ENCODE measurements at places on chromosomes 2 and 18.

DNA sequence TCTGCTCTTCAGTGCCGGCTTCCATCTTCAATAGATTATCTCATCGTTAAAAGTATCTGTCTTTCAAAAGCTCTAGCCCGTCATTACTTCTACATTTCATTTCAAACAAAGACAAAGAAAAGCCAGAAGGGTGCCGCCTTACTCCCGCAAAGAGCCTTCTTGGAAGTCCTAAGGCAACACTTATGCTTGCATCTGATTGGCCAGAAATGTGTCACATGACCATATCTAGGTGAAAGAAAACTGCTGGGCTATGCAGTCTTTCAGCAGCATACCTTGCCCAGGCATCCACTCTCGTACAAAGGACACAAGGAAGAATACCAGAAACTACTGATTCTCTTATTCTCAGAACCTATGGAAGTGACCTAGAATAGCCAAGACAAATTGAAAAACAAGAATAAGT is 217.1 kb upstream of the SLC35G4 start:
- no peak for DNase-seq

GRCh38 chr2:159103411-159103810 is 135.0 kb downstream of the TANC1 start:
- no peak for DNase-seq

DNA sequence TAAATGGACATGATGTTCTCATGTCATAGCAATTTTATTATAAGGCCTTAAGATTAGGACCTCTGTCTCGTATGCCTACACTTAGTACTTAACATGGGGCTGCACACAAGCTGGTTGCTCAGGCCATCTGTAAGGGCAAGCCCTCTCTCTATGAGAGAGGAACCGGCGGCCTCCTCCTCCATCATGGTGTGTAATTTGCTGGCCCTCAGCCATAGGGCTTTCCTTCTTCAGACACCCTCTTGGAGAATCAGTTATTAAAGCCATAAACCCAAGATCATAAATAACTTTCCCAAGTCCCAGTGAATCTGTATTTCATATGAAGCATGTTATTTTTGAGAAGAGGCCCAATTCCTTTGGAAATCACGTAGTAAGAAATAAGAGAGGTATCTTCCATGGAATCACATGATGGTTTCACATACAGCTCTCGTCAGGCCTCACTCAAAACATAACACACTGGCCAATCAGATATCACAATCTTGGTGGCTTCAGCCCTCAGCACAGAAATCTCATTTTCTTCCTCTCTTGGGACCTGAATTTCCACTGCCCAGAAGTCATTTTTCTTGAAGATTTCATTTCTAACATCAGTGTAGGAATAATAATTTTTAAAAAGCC is 92.6 kb downstream of the RDH14 start:
- no peak for DNase-seq

DNA sequence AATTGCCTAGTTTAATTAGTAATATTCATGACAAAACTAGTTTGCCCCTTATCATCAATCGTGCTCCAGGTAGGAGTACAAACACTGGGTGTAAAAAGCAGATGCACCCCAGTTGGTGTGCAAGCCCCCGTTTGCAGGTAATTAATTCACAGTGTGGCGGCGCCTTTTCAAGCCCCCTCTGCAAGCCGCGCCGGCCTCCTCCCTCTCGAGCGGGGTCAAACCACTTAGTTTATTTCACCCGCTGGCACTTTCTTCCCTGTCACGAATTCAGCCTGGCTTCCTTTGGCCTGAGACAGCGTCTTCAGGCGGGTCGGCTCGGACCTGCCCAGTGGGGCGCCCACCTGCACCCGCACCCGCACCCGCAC is 64.7 kb upstream of the MAPRE2 start:
- no peak for DNase-seq

DNA sequence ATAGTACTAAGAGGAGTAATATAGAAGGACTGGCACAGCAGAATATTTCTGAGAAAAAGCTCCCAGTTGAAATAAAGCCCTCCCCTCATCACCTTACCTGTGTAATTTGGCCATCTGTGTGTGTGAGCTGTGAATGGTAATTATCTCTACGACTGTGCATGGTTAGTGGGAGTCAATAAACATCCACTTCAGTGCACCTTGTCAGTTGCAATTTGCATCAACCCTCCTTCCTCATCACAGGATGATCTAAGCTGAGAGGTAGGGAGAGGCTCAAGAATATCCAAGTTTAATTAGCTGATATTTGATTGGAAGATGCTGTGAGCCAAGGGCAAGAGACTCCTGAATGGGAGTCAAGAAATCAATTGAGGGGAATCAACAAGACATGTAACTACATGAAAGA is 694.9 kb upstream of the KLHL29 start:
- DNase-seq = no peak

GRCh38 chr2:235325151-235325550 is 168.7 kb upstream of the AGAP1 start:
- no peak for DNase-seq

- DNase-seq = no peak
Observed at GRCh38 chr18:62054929-62055498, 131.8 kb downstream of the PIGN start.

DNA sequence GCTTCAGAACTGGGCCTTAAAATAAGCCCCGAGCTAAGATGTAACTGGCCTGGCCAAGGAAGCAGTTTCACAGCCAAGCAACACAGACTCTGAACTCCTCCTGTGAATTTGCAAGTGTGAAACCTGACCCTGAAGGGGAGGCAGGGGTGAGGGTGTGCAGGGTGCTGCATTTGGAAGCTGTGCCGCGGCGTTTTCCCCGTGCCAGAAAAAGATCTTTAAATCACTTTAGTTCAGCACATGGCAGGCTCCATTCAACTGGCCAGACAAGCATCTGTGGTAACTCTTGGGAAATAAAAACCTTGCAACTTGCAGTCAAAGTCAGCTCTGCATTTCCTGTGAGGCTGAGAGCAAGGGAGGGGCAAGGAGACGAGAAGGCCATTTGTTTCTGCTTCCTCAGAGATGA is 209.3 kb upstream of the SOX11 start:
- DNase-seq = no peak

DNA sequence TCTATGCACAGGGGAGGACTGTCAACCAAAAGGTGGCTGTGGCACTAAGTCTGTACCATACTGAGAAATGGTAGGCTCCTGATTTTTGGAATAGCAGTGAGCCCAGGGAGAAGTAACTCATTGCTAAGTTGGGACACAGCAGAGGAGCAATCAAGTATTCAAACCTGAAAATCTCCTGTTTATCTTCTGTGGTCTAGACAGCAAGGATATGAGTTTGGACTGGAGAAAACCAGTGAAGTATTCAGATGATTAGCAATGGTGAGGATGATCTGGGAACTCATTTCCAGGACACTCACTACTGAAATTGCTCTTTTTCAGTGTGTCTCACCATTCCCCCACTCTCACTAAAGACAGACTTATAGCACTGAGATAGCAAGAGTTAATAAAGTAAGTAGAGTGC is 112.0 kb downstream of the GULP1 start:
- no peak for DNase-seq

- no peak for DNase-seq
Observed at GRCh38 chr2:36381993-36382392, 26.4 kb downstream of the CRIM1 start.

DNA sequence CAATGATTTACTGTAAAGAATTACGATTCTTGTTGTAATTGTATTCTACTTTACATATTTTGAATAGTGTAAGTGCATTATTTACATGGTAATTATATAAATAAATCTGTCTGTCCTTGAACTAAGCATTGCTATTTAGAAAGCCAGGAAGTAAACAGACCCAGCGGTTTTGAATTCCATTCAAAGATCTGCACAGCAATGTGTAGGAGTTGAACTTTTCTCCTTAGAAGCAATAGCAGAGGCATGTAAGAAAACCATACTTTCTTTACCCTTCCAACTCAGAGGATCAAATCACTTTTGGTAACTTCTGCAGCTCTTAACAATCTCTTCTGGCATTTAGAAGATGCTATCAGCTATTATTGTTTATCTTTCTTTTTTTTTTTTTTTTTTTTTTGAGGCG is 109.2 kb upstream of the VRK2 start:
- DNase-seq = no peak

GRCh38 chr2:65501836-65502235 is 69.4 kb upstream of the SPRED2 start:
- DNase-seq = no peak

GRCh38 chr2:204197336-204198005 is 260.9 kb downstream of the ICOS start:
- DNase-seq = peak; percentile 63

- DNase-seq = no peak
Observed at GRCh38 chr2:134027980-134028379, 225.9 kb upstream of the MGAT5 start.

DNA sequence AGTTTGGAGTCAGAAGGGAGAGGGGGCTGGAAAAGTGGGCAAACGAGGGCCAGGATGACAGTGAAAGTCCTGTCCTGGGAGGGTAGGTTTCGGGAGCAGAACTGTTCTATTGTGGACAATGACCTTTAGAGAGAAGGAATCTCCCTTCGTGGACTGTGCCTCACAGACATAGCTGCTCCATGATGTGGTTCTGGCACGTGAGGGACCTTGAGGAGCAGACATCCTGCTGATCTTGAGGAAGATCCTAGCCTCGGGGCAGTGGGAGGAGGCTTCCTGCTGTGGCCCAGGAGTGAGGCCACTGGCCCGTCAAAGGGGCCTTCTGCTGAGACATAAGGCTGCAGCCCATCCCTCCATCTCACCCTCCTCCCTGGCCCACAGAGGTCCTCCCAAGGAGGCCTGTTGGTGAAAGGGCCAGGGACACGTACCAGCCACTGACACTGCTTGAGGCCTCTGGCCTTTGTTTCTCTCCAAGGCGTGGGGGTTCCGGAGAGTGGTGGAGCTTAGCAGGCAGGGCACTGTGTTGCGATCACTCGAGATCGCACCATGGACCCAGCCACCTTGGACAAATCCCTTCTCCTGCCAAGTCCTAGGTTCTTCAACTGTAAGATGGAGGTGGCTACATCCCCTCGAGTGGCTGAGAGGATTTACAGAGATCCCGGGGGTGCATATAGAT is 167.2 kb downstream of the CELF4 start:
- DNase-seq = no peak

DNA sequence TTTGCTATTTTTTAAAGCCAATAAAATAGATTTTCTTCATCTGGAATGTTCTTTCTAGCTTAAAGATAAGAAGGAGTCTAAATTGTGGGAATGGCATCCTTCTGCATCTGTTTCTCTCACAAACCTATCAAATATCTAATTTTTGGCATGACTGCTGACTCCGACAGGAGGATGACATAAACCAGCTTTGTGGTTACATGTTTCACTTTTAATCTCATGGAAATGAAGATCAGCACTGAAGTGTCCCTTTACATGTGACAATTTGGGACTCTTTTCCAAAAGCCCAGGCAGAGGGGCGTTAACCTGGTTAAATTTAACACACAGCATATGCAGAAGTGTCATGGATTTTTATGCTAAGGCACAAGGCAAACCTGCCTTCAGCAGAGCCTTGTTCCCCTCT is 694.7 kb downstream of the ARHGAP15 start:
- no peak for DNase-seq

DNA sequence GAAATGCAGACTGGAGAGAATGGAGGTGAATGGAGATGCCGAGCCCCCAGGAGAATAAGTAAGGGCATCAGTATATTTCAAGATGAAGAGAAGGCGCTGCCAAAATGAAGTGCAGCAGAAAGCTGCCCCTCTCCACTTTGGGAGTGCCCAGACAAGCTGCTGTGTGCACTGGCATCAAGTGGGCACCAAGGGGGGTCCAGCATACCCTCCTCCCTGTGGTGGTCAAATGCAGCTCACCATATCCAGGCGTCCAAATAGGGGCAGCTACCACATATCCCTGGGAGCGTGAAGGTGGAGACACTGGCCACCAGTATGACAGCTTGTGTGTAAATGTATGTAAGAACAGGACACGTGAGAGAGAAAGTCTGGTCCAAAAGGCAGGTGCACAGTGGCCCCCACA is 236.6 kb downstream of the KLHL29 start:
- no peak for DNase-seq

DNA sequence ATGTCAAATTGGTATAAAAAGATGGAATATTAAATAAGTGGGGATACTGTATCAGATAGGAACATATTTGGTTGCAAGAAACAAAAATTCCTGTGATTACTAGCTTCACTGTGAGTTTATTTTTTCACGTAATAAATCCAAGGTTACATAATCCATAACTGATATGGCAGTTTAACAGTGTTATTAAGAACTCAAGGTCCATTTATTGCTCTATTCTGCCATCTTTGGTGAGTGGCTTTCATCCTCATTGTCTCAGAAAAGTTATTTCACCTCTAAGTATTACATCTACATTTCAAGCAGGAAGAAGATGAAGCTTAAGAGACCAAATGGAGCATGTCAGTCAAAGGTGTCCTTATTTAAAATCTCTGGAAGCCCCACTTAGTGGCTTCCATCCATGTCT is 37.2 kb downstream of the YIPF4 start:
- DNase-seq = no peak

- DNase-seq = no peak
Observed at GRCh38 chr2:149410701-149411484, 80.5 kb downstream of the LYPD6 start.

DNA sequence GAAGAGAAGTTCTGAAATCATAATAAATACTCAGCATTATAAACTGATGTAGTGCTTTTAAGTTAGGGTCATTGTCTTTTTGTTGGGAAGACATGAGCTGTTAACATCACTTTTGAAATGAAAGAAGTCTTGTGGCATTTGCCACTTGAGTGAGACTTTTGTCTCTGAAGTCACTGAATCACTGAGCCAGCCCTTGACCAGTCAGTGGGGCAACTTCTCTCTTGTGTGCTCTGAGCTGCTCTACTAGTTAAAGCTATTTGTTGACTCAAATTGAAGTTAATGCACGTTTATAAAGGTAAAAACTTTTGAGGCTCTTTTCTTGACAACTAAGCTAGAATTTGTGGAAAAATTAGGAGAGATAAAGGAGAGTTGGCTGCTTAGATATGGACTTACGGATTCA is 6.7 kb downstream of the WDR43 start:
- DNase-seq = no peak

GRCh38 chr2:209525331-209525730 is 101.5 kb downstream of the MAP2 start:
- DNase-seq = no peak

DNA sequence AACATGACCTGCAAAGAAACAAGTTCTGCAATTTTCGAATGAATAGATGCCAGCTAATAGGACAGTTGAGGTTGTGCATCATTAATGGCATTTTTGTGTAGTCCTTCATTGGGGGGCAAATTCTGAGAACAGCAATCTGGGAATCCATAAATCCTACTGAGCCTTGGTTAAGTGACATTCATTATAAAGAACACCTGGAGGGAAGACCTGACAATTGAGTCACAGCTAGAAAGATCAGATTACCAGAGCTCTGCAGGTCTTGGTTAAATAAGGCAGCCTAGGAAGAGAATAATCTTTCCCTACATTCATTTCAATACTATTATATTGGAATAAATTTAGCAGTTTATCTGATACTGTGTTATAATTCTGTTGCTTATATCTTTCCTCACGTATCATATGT is 14.3 kb downstream of the KCNH7 start:
- DNase-seq = no peak

DNA sequence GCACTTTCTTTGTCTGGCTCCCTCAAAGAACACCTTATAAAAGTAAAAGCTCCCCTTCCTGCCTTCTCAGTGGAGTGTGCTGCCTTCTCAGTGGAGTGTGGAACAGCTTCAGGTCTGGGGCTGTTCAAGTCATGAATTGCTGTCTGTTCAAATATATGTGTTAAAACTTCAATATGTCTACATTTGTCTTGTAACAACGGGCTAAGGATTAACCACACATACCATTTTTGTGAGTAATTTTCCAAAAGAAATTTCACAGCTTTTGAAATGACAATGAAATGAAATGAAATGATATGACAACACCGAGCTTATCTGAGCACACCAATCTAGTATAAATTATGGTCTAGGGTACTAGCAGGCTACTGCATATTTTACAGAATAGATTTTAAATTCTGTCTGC is 42.9 kb downstream of the CABYR start:
- no peak for DNase-seq

- no peak for DNase-seq
Observed at GRCh38 chr18:20971886-20972267, 139.7 kb downstream of the ROCK1 start.

Measured in head of caudate nucleus (tissue), 42 donors.